Stimulated activated CD4-positive, alpha-beta T cell treated with anti-CD3 and anti-CD28 coated beads, Interleukin-1b, Interleukin-23, amount 100 ng/mL, for 24 hours (primary cell): ENCODE measurements at places on chromosomes 13 and 19.

GRCh38 chr13:101698400-101698799 is 245.9 kb downstream of the ITGBL1 start:
- no peak for DNase-seq

- DNase-seq: no peak
These were observed 380.8 kb downstream of the NDFIP2 start for GRCh38 chr13:79861731-79862130.

- DNase-seq: no peak
These were observed 60.8 kb upstream of the IPO5 start for GRCh38 chr13:97892717-97893116.

- DNase-seq: no peak
These were observed 58.3 kb downstream of the TM9SF2 start for GRCh38 chr13:99559560-99559959.

GRCh38 chr19:3178973-3179738 is 587 bp downstream of the S1PR4 start:
- no peak for DNase-seq

DNA sequence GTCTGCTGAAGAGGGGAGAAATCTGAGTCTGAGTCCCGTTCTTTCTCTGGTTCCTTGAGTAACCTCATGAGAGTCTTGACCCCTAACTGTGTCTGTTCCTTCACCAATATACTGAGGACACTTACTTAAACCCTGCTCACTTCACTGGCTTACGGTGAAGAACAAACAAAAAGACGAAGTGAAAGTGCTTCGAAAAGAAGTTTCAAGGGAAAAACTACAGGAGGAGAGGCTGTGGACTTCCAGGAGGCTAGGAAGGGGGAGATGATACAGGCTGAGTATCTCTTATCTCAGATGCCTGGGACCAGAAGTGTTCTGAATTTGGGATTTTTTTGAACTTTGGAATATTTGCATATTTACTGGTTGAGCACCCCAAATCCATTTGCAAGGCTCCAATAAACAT is 6.1 kb downstream of the SMG9 start:
- DNase-seq: no peak

DNA sequence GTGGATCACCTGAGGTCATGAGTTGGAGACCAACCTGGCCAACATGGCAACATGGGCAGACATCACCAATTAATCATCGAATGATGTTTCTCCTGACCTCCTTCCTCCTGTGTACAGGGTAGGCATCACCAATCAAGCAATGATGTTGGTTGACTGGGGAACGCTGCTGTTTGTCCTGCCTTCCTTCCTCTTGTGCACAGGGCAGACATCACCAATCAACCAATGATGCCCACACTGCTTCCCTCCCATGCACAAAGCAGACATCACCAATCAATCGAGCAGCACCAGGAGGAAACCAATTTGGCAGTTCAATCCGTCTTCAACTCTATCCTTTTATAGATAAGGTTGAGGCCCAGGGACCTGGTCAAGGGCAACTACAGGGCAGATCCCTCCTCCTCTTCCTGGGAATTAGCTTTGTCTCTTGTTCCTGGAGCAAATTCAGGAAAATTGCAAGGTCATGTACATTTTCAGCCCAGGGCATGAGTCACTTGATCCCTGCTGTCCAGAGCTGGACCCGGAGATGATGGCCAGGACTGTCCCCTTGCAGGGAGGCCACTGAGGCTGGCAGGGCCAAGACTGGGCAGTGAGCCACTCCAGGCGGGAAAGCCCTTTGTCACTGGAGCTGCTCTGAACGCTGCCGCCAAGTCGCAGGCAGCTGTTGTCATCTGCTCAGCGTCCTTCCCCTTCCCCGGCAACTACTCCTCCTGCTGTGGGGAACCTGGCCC is 5.3 kb upstream of the CSNK1G2 start:
- no peak for DNase-seq

GRCh38 chr13:113152984-113153809 is 5.3 kb upstream of the PROZ start:
- no peak for DNase-seq
